ENCODE measurements at places on chromosomes 2 and 18.

DNA sequence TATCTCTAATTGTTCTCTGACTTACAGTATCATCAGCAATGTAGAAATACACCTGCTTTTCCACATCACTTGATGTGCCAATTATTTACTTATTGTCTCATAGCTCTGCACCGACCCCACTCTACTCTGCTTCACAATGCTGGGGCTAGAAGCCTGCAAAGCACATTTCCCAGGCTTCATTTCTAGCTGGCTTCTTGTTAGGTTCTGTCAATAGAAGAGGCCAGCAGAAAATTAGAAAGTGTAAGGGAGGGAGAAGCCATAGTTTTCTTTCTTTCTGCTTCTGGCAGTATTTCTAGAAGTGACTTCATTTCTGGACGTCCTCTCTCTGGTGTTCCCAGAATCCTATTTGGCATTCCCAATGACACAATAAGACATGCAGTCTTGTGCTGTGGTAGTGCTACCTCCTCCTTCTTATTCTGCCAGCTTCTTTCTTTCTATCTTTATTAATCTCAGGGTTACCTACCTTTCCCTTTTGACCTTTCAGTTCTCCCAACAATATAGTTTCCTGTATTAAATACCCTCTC, 12.5 kb upstream of the TANC1 start:
- DNase-seq: no peak

GRCh38 chr18:47605093-47605492, 325.4 kb downstream of the SMAD2 start:
- no peak for DNase-seq

GRCh38 chr2:176110415-176111308, 3.6 kb downstream of the HOXD11 start:
- peak; percentile 37 for DNase-seq

GRCh38 chr2:33419581-33420200, 56.8 kb upstream of the RASGRP3 start:
- no peak for DNase-seq

DNA sequence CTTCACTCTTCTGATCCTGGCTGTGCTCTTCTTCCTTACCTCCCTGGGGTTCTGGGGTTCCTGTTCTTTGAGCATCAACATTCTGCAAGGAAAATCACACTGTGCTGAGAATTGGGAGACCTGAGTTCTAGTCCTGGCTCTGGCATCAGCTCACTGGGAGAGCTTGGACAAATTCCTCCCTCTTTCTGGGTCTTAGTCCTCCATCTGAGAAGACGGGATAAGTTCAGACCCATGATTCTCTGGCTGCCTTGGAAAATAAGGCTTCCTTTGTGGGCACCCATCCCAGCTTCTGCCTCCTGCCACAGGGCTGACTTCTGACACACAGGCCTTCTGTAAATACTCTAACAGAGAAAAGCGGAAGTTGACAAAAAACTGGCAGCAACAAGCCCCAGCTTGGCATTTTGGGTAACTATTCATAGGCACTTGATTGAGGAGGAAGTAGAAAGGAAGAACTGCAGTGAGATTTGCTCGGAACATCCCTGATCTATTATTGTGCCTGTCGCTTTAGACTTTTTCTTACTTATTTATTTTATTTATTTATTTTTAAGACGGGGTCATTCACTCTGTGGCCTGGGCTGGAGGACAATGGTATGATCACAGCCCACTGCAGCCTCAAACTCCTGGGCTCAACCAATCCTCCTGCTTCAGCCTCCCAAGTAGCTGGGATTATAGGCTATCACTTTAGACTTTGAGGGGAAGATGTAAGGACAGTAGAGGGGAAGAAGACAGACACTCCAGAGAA, 7.9 kb downstream of the PCBP1 start:
- DNase-seq: no peak

GRCh38 chr2:129239141-129239540, 740.3 kb upstream of the RAB6C start:
- DNase-seq: no peak

DNA sequence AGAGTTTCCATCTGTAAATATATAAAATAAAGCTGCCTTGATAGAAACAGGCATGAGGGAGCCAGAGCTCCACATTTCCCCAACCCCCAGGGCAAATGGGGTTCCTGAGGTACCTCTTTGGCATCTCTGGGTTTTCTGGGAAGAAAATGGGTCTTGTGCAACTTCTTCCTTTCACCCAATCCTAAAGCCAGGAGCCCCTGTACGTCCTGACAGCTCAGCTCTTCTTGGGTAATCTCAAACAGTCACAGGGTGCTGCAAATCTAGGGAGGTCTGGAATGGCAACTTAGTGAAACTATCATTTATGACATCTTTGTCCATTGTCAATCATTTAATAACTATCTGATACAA, 36.6 kb upstream of the STAT1 start:
- no peak for DNase-seq

GRCh38 chr2:63888490-63889402, 47.0 kb downstream of the UGP2 start:
- peak; percentile 12 for DNase-seq

- no peak for DNase-seq
These were observed 3.2 kb upstream of the GNLY start for GRCh38 chr2:85690932-85691331.

DNA sequence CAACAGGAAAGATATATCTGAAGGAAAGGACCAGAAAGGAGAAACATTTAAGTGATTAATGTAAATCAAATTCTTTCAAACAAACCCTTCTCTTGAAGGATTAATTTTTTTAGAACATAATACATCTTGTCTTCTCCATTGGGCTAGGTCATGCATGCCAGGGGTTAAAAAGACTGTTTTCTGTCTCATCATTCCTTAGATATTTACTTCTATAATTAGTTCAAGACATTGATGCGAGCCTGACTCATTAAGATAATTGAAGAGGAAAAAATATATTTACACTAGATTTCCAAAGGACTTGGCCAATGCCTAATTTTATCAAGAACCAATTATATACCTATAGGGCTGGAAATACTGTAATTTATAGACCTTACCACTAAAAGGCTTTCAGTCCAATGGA, 166.6 kb upstream of the SETBP1 start:
- DNase-seq: no peak

DNA sequence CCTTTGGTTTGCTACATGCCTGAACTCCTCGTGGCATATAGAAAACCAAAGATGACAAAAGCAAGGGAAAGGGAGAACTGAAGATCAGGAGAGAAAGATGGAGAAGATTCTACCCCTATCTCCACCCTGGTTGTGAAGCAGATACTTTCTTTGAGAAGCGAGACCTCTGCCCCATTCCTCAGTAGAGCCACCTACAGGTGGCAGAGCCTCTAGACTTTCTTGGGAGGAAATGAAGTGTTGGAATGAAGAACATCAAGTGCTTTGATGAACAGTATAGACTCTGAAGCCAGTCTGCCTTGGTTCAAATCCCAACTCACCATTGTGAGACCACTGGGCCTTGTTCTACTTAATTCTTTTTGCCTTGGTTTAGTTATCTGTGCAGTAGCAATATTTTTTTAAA, 348.8 kb upstream of the ETAA1 start:
- DNase-seq: no peak

- DNase-seq: no peak
These were observed 69.6 kb downstream of the MAPRE2 start for GRCh38 chr18:35110554-35111485.

GRCh38 chr2:107174171-107174570, 288.2 kb upstream of the ST6GAL2 start:
- no peak for DNase-seq

GRCh38 chr2:229714080-229714735, at the start of gene DNER:
DNER (minus strand) TSS chr2:229714555; CDS start chr2:229714423, 132 bp downstream.
- DNase-seq: peak; percentile 42

DNA sequence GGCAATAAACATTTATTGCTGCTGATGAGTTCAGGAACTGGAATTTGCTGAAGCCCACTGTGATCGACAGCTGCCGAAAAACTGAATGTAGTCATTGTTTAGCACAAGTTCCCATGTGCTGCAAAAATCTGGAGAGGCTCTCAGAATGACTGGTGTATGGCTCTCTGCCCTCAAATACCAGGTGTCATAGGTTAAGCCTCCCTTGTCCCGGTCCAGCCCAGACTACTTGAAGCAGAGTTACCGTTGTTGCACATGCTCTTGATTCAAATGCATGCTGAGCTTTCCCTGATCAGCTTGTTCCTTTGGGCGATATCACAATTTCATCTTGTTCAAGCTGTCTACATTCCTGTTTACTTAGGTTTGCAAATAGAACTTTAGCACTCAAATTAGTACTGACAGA, 625.2 kb downstream of the CPS1 start:
- no peak for DNase-seq

- no peak for DNase-seq
These were observed 396.6 kb downstream of the EIPR1 start for GRCh38 chr2:2981000-2981399.

GRCh38 chr2:220460257-220460985, 833.0 kb downstream of the SLC4A3 start:
- DNase-seq: no peak

- peak; percentile 41 for DNase-seq
These were observed 49.8 kb upstream of the LGALSL start for GRCh38 chr2:64404002-64404731.

GRCh38 chr2:223010641-223011040, 41.3 kb upstream of the KCNE4 start:
- no peak for DNase-seq

DNA sequence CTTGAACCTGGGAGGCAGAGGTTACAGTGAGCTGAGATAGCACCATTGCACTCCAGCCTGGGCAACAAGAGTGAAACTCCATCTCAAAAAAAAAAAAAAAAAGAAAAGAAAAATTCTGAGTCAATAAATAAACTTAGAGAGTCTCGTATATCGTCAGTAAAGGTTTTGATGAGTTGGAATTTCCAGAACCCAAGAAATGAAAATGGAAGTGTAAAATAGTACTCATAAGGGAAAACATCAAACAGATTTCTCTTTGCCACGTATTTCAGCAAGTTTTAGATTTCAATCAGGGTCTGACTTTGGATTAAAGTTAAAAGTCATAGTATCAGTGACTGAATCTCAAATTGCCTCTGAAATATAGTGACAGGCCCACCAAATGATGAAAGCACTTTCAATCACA, 71.4 kb upstream of the SPOPL start:
- no peak for DNase-seq

- DNase-seq: no peak
These were observed 456.7 kb upstream of the HS6ST1 start for GRCh38 chr2:128775217-128775913.

DNA sequence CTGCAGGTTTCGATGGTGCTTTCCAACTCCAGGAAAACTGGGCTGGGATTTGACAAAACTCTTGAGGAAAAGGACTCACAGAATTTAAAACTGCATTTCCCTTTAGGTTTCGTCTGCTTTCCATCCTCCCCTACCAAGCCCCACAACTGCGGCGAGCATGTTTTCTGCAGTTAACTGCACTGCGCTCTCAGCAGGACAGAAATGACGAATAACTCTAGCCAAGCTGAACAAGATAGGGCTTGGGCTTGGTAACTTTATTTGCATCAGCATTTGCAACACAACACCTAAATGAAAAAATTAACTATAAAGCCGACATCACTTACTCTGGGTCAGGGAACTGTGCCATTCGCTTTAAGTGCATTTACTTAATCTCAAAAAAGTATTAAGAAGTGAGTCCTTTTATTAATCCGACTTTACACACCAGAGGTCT, 669 bp upstream of the PIKFYVE start:
- peak; percentile 68 for DNase-seq

DNA sequence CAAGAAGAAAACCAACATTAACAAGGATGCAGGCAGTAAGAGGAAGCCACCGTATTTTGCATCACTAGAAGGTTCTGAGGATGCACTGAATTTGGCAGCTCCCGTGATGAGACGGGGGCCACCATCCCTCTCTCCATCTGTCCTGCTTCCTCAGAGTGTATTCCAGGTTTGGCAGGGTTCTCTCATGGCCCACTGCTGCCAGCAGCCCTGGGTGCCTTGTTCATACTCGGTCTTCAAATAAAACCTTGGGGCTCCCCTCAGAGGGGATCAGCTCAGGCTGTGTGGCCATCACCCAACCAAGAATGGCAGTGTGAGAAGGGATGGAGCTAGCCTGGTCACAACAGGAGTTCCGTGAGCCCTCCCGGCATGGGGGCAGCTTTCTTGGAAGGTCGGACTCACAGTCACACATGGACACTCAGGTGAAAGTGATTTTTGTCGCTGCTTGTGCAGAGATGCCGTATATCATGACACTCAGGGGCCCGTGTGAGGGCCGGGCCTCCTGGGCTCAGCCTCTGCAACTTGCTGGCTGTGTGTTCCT, 12.8 kb upstream of the MBP start:
- no peak for DNase-seq

DNA sequence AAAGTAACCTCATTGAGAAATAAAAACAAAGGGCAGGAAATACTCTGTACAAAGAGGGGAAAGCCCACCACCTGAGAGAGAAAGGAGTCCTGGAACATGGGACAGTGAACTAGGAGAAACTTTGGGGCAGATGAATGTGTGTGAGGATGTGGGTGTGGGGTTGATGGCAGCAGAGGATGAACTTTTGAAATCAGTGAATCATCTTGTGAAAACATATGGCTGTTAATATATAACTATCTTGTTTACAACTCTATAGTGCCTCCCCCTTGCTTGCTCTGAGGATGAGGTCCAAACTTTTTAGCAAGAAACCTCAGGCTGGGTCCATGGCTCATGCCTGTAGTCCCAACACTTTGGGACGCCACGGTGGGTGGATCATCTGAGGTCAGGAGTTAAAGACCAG, 171.8 kb upstream of the LHCGR start:
- no peak for DNase-seq

DNA sequence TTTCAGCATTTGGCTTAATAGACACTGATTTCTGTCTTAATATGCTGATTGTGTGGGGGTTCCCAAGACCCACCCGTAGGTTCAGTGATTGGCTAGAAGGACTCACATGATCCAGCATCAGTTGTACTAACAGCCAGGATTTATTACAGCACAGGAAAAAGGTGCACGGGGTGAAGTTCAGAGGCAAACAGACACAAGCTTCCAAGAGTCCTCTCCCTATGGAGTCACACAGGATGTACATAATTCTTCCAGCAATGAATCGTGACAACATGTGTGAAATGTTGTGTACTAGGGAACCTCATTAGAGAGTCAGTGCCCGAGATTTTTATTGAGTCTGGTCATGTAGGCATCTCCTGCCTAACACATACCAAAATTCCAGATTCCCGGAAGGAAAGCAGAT, 52.8 kb downstream of the GALNT1 start:
- DNase-seq: no peak

- peak; percentile 53 for DNase-seq
These were observed 234.4 kb upstream of the EPAS1 start for GRCh38 chr2:46062637-46063412.

- DNase-seq: no peak
These were observed 35.4 kb downstream of the DGKD start for GRCh38 chr2:233389601-233390125.

DNA sequence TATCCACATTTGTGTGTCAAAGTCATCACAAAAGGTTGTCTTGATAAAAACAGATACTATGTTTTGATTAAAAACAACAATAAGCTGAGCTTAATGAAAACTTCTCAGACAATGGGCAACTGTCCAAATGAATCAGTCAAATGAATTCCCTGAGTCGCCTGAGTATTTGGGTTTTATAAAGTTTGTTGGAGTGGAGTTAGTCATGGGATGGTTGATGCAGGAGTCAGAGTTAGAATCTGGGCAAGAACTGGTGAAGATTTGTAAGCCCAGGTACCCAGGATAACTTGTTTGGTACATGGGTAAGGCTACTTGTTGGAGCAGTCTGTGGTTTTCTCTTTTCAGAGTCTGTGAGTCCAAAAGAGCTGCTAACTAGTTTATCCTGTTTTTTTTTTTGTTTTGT, 34.4 kb upstream of the RAPGEF4 start:
- DNase-seq: no peak

Measured in NCI-H748 treated with DMSO at 0.1 percent for 48 hours (cell line).